ENCODE measurements at places on chromosomes 4 and X.

DNA sequence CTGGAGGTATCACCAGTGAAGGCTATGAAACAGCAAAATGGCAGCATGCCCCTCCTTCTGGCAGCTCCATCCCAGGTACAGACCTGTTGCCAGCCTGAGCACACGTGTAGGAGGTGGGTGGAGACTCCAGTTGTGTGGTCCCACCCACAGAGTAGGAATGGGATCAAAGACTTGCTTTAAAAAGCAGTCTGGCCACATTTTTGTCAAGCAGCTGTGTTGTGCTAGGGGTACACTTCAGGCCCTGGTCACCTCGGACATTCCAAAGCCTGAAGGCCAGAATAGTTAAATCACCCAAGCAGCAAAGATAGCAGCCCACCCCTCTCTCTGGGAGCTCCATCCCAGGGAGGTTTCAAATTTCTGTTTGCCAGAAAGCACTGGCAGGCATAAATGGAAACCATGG lies 20.3 kb upstream of the AMBN start:
- no peak for DNase-seq

- DNase-seq, result no peak
Observed at GRCh38 chrX:2928191-2928582, 952 bp downstream of the ARSD start.

DNA sequence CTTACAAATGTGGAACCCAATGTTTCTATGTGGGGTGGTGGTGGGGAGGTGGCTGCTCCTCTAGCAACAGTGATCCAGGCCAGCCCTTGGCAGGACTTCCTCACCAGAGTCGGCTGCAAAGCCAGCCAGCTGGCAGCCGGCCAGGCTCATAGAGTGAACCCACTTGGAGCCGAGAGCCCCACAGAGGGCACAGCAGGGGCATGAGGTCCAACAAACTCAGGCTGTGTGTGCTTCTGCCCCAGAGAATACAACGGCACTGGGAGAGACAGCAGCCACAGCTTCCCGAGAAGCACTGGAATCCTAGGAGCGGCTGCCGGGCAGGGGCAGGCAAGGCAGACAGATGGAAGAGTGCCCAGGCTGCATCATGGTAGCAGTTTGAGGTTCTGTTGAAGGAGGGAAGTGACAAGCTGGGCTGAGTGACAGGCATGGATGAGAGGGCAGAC lies 23.5 kb upstream of the SOWAHD start:
- DNase-seq, result peak; percentile 87

DNA sequence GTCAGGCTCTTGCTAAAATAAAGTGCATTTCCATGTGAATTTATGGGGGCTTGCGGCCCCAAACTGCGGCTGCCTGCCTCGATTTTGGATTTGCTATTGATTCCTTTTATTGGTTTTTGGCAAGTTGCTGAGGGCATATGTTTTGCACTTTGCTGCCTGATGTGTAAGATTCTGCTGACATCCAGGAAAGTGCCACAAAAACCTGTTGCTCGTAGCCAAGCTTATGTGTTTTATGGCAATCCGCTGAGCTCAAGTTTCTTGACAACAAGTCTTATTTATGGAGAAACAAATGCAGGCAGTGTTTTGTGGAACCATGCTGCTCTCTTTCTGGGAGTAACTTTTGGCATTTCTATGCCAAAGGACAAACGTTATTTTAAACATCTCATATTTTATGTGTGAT lies 97.3 kb upstream of the DDIT4L start:
- DNase-seq, result no peak

DNA sequence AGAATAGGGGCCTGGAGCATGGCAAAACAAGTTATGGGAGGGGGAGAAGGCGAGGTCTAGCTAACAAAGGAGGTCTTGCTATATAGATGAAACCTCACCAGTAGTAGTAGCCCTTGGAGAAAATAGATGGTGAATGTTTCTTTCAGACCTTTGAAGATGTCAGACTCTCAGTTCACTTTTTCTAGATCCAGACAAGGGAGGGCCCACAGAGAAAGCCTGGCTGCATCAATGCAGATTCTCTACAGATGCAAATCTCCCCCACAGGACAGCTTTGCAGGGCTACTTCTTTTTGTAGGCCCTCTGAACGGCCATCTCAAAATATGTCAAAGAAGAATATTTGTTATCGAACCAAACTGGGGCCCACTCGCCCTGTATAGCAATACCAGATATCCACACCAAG lies 159.7 kb downstream of the ANK2 start:
- no peak for DNase-seq

DNA sequence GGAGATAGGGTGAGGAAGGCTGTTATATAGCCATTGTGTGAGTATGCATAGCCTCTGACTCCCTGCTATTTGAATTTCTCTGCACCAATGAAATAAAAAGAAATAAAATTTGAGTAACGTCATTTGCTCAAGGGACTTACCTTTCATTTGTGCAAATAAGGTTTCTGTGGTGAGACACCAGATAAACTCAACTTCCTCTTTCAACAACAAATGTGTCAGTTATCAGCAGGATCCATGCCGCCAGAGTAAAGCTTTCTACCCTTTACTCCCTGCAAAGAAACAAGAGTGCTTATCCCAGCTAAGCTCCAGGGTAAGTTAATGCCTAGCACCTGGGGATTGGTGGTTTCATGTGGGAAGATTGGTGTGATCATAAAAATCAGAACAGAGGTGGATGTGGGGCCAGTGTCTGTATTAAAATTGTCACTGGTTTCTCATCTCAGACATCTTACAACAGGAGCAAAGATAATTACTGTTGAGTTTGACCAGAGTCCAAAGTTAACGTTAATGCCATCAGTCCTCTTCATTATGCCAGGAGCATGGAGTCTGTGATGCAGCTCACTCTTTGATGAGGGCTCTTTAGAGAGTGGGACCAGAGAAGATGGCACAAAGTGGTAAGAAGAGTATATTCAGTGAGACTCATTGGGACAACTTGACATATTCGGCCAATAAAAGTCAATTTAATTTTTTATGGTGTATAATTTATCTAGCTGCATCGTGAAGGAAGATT lies at the start of gene P2RY10:
P2RY10 (plus strand) TSS at position 206 of the 727 bp plus-strand sequence. CDS start 15,130 bp downstream, outside the sequence.
- DNase-seq, result no peak

DNA sequence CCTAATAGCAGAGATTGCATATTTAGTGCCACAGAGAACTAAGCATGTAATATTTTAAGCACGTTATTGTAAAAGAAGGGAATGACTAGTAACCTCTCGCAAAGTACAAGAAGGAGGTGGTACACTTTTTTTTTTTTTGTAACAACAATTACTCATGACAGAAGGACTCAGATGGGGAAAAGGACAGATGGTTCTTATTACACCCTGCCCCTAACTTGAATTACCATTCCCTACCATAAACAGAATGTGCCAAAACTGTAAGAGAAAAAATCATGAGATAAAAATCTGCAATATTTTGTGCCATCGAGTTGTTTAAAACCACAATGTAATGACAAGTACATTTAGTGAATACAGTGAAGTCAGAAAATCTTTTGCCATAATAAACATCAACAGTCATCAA lies 33.0 kb upstream of the RAPGEF2 start:
- DNase-seq, result no peak

DNA sequence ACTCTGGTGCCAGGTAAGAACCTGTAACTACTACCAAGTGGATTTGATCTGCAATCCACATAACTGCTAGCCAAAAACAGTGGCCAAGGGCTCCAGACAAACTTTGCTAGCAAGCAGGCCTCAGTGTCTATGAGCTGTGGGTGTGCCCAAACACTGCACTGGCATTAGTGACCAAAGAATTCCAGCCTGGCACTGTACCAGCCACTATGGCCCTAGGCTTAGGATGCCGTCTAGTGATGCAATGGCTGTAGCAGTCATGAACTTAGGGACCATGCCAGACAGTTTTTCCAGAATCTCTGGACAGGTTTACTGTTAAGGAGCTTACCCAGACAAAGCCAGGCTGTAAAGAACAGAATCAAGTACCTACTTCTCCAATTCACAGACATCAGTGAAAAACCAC lies 33.7 kb upstream of the PRR27 start:
- no peak for DNase-seq

DNA sequence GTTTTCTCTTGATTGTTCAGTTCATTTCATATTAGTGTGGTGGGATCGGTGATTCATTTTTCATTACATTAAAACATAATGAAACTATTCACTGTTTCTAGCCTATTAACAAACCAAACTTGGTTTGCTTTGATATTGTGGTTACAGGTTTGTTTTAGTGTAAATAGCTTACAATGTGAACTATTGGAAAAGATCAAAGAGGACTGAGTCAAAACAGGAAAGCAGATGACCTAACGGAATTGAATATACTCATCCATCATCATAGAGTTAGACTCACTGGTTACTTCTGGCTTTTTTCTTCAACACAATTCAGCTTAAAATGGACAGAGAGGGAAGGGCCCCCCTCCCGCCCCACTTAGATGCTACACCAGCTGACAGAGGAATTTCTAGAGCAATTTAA lies 616.2 kb upstream of the AADAT start:
- DNase-seq, result no peak

GRCh38 chrX:53716328-53717088 lies 30.0 kb upstream of the HUWE1 start:
- no peak for DNase-seq

DNA sequence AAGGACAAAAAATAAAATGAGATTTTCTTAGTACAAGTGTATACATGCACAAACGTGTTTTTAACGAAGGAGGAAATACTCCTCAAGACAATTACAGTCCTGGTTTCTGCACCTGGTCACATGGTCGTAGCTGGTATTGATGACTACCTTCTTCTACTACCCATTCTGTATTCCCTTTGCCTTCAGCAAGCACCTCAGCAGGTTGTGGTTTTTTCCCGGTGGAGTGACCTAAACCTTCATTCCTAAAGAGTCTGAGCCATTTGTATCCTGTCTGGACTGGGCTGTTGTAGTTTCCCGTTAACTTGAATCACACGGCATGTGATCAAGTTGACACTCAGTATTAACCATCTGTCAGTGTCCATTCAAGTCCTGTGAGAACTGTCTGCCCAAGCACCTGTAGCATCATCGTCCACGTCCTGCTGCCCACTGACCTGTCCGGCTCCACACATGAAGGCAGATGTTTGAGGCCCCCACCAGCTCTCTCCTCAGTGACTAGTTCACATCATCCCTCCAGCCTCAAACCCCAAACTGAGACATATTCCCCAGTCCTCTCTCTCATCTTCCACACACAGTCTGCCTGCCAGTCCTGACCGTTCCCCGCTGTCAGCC lies 31.1 kb upstream of the TBC1D14 start:
- DNase-seq, result no peak

- DNase-seq, result no peak
Observed at GRCh38 chr4:189659287-189659686, 281.4 kb upstream of the FRG1 start.

DNA sequence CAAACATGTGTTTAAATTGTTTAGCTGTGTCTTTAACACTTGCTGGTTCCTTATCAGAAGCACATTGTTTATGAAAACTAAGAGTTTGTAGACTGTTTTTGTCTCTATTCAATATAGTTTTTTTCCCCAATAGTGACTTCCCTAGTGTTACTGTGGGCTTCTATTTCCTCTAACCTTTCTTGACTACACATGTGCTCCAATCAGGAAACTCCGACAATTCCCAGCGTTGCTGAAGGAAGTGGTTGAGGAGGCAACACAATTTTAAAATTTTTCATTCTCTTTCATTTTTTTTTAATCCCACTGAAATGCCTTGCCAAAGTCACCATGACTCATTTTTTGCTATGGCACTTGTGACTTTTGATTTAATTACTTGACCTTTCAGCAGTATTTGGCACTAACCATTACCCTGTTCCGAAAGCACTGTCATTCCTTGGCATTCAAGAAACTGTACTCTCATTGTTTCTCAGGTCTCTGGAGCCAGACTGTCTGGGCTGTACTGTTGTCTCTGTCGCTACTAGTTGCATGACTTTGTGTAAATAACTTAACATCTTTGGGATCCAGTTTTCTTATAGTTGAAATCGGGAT lies 67.6 kb upstream of the FREM3 start:
- DNase-seq, result no peak

- peak; percentile 24 for DNase-seq
Observed at GRCh38 chrX:26783512-26784225, 567.7 kb downstream of the MAGEB5 start.

GRCh38 chr4:107902715-107903114 lies 28.6 kb upstream of the CYP2U1 start:
- DNase-seq, result no peak

- DNase-seq, result no peak
Observed at GRCh38 chrX:129833153-129833990, 10.3 kb downstream of the ZDHHC9 start.

- no peak for DNase-seq
Observed at GRCh38 chr4:182931691-182932345, 14.6 kb upstream of the DCTD start.

GRCh38 chr4:7723625-7724024 lies 216.0 kb downstream of the AFAP1 start:
- no peak for DNase-seq

DNA sequence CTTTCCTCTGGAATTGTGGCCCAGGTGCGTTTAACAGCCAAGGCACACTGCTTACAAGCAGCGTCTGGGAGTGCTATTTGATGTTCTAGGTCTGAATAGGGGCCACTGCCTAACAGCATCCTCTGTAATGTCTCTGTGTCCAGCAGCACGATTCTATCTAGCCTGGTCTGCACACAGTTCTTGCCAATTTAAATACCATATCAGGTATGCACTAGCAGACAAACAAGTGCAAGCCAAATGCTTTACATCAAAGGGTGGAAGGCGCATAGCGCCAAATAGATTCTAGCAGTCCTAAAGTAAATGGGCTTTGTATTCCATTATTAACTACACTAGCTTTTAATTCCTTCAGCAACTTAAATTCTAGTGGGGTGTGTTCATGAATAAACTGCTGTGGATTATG lies 15.8 kb upstream of the UGDH start:
- no peak for DNase-seq

GRCh38 chr4:77728420-77728819 lies 90.7 kb downstream of the CNOT6L start:
- DNase-seq, result no peak

DNA sequence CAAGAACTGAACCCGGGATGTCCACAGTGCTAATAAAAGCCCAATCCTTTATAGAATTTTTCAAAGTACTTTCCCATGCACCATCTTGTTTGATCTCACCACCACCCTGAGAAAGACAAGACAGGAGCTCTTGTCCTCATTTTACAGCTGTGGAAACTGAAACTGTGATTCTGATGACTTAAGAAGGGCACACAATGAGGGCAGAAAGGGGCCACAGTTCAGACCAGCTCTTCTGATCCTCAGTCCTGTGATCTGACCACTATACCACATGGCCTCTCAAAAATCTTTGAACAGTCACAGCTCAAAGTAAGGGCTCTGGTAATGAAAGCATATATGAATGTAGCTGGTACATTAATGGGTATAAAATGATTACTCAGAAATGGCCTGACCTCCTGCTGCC lies 127.3 kb upstream of the CPEB2 start:
- no peak for DNase-seq

GRCh38 chrX:113747274-113747973 lies 836.5 kb upstream of the HTR2C start:
- no peak for DNase-seq

GRCh38 chrX:128250621-128251020 lies 198.4 kb upstream of the ACTRT1 start:
- no peak for DNase-seq

DNA sequence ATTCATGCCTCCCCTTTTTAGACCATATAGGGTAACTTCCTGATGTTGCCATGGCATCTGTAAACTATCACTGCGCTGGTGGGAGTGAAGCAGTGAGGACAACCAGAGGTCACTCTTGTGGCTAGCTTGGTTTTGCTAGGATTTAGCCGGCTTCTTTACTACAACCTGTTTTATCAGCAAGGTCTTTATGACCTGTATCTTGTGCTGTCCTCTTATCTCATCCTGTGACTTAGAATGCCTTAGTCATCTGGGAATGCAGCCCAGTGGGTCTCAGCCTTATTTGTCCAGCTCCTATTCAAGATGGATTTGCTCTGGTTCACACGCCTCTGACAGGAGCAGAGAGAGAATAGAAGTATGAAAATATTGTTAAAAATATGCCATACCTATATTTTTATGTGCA lies 355.7 kb downstream of the ADGRL3 start:
- DNase-seq, result no peak

All from NCI-H345 (cell line).